ENCODE measurements at places on chromosomes 11 and 22.

- DNase-seq, result no peak
Observed at GRCh38 chr22:48712558-48713271, 1115.0 kb downstream of the BRD1 start.

DNA sequence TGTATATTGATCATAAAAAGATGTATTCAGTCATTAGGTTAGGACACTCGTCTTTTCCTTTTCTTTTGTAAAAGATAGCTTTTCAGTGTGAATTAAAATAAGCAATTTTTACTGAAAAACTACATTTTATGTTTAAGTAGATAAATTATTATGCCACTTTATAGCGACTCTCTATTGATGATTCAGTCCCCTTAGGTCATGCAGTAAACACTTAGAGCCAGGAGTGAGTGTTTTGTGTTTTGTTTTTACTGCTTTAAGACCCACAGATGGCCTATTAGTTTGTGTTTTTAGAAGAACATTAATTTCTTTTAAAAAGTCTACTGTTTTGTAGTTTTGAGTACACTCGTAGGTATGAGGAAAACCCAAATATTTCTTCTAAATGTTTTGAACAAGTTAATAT lies 86.6 kb downstream of the YAP1 start:
- DNase-seq, result no peak

GRCh38 chr22:33529424-33530113 lies 390.7 kb downstream of the LARGE1 start:
- no peak for DNase-seq

GRCh38 chr11:100932474-100933100 lies 197.0 kb downstream of the PGR start:
- DNase-seq, result no peak

DNA sequence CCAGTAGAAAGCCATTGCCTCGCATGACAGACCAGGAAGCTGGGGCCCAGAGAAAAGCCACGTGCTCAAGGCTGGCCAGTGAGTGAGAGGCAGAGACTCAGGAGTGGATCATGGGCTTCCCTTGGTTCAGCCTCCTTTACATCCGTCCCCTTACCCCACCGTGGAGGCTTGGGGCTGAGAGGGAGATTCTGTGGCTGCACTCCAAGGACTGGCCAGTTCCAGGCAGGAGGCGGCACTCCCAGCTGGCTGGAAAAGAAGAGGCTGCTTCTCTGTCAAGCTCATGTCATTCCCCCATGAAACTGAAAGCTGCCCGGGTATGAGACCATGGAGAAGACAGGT lies 6.6 kb upstream of the ASCL2 start:
- DNase-seq, result no peak

DNA sequence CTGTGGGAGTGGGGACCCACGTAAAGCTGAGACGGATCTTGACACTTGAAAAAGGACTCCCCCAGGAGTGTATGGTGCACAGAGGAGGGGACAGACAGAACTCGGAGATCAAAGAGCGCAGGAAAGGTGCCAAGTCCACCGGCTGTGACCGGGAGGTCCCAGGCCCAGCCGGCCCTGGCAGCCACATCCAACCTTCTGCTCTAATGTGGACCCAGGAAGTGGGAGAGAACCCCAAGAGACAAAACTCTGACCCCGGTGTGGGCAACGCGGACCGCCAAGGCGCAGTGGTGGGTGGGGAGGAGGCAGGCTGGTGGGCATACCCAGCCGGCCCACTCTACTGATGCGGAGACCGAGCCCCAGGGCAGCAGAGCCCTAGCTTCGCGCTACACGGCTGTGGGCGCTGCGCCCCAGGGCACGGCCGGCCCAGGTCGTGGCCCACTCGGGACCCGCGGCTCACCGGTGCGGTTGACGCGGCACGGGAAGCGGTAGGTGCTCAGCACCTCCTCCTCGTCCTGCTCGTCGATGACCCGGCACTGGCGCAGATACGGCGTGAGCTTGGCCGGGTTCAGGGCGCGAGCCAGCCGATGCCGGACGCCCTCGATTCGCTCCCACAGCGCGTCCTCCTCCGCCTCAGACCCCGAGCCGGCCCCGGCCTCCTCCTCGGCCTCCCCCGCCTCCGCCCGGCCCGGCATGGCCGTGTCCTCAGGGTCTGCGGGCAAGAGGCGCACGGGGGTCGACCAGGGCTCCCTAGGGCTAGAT lies 527 bp downstream of the CARD10 start:
- no peak for DNase-seq

- DNase-seq, result no peak
Observed at GRCh38 chr11:120334332-120334731, 1.9 kb upstream of the ARHGEF12 start.

DNA sequence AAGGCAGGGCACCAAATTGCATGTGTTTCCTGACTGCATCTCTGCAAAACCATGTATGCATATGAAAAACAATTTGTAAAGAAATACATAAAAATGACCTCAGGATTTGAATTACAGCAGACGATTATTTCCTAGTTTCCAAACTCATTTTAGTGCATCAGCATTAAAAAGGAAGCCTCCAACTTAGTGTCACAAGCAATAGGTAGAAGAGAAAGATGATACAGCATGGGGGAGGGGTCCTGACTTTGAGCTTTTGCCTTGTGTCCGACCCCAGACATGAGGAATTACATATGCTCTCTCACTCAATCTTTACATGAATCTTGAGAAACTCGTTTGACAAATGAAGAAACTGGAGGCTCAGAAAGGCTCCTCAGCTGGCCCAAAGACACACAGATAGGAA lies 294.6 kb upstream of the NARS2 start:
- DNase-seq, result no peak

DNA sequence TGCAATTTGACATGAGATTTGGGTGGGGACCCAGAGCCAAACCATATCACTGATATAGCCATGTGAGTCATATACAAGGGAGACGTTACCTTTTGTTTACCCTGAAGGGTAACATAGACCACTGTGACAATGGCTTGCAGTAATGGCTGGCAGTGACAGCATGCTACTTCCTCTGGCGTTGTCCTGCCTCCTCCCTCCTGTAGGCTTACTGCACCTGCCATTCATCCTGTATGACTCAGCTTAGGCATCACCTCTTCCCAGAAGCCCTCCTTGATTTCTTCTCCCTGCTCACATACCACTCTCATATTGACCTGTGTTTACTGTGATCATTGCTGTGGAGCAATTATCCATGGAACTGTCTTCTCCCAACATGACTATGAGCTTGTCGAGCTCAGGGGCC lies 12.0 kb upstream of the PVALB start:
- DNase-seq, result no peak

GRCh38 chr11:34261820-34262219 lies 96.0 kb downstream of the ABTB2 start:
- no peak for DNase-seq

DNA sequence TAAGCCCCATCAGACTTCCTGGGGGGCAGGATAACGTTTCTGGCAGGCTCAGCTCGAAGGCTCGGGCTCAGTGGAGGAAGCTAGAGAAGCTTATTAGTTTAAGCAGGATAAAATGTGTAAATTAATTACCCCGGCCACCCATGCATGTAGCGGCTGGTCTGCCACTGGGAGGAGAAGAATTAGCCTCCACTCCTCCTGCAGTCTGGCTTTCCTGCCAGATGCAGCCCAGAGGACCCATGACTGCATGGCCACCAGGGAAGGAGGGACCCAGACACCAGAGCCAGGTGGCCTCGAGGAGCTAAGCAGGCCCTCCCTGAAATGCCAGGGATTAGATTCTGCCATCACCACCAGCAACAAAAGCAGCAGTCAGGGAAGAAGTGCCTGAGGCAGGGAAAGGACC lies 32.3 kb downstream of the TRIM29 start:
- no peak for DNase-seq

- DNase-seq, result peak; percentile 94
Observed at GRCh38 chr11:925496-926301, at the start of gene AP2A2. TSS of gene AP2A2 (plus strand) at chr11:925870. CDS start at chr11:926022, 152 bp downstream.

All from ecto neural progenitor cell (in vitro differentiated cells).